ENCODE measurements at places on chromosomes 2 and 18.

DNA sequence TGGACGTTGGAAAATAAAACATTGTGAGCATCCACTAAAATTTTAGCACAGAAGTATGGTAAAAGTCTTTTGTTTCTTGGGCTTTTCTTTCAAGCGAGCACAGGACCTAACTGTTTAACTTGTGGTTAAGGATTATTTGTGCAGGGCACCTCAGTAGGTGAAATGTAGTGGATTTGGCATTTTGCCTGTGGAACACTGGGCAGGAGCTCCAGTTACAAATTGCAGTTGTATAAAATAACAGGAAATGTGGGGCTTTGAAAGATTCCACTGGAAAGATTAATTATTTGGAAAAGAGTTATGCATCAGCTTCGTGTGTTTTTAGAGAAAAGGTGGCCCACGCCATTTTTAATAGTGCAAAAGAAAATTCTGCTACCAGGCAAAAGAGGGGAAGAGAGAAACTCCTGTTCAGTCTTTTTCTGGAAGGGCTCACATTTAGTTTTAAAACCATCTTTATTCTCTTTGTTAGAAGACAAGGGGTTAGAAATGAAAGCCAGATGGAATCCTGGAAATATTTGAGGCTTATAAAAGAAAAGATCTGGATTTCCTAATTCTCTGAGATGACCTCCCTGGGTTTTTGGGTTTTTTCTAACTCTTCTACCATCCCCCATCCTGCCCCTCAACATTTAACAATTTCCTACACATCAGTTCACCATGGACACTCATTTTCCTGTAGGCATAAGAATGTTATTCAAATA, 144.3 kb upstream of the SERTAD2 start:
- no peak for DNase-seq

GRCh38 chr2:171522788-171523087, 464 bp downstream of the CYBRD1 start:
- no peak for DNase-seq

DNA sequence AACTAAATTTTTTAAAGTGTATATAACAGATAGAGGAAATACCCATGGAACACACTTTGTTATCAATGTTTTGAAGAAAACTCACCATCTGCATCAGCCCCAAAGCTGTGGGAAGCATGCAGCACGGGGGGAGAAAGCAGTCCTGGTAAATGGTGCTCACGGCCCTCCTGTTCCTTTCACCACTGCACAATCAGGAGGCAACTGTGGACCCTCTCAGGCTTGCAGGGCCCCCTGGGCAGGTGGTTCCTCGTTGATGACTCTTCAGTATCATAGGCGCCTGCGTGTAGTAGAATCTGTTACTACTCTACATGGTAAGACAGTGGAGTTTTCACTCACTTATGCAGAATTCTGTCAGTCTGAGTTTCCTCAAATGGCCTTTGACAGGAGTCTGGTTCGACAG, 4.9 kb upstream of the CNDP1 start:
- no peak for DNase-seq

- no peak for DNase-seq
These were observed 213.4 kb upstream of the REG3G start for GRCh38 chr2:78811955-78812610.

GRCh38 chr2:149148194-149149006, 109.9 kb downstream of the LYPD6B start:
- DNase-seq, result no peak

- no peak for DNase-seq
These were observed 28.8 kb upstream of the GPR55 start for GRCh38 chr2:230953845-230954244.

- no peak for DNase-seq
These were observed 287.3 kb upstream of the SETBP1 start for GRCh38 chr18:44393406-44393805.

DNA sequence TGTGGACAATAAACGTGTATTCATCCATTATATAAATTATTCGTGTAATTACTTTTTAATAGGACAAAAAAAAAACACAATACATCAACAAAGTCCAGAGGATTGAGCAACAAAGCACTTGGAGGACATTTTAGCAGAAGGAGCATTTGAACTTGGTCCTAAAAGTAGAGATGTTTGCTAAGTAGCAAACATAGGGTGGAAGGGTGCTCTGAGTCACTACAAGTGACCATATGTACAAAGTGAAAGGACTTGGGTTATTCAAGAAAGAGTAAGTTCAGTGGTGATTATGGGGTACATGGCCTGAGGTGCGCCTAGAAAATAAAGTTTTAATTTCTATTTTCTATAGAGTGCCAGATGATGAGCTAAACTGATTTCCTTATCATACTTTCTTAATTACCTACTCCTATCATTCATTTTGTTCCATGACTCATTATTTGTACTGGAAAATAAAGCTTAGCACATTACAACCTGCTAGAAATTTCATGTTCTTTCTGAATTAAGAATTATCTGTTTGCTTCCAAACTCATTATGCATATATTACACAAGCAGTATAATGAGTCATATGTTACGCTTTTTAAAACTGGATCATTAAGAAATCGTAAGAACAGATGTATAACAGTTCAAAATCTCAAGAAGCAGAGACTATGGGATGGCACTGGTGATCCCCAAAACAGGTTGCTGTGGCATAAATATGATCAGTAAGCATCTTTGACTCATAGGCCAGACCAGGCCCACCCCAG, 13.1 kb upstream of the PPP1R1C start:
- no peak for DNase-seq

- DNase-seq, result no peak
These were observed 656.0 kb downstream of the TDRD15 start for GRCh38 chr2:21779786-21780185.

DNA sequence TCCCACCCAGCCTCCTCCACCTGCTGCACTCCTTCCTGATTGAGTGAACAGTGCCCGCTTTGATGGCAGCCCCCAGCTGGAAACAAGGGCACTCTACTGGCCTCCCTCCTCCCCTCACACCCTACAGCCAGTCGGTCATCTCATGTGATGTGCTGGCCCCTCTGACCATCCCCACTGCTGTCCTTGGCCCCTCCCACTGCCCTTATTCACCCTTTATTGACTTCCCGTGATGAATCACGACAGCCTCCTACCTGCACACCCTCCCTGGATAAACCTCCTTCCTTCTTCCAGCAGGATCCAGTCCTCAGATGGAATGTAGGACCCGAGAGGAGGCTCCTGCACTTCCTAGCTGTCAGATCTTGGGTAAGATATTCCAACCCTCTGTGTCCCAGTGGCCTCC, 186.5 kb upstream of the SH3BP4 start:
- DNase-seq, result no peak

DNA sequence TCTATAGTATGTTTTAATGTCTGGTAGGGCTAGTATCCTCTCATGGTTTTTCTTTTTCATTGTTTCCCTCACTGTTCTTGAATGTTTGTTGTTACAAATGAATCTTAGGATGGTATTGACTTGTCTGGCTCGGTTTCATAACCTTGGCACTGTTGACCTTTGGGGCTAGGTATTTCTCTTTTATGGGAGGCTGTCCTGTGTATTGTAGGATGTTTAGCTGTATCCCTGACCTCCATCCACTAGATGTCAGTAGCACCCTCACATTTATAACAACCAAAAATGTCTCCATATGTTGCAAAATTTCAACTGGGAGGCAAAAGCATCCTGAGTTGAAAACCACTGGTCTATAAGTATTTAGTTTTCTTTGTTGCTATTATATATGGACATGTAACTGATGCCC, 7.0 kb upstream of the AOX1 start:
- peak; percentile 37 for DNase-seq

GRCh38 chr2:172339371-172340010, 87.9 kb upstream of the ITGA6 start:
- DNase-seq, result peak; percentile 4
